CD4-positive, alpha-beta T cell treated with Interleukin-12 subunit alpha and Interleukin-12 subunit beta, for 1 hour (primary cell): ENCODE measurements at places on chromosomes 6 and 20.

DNA sequence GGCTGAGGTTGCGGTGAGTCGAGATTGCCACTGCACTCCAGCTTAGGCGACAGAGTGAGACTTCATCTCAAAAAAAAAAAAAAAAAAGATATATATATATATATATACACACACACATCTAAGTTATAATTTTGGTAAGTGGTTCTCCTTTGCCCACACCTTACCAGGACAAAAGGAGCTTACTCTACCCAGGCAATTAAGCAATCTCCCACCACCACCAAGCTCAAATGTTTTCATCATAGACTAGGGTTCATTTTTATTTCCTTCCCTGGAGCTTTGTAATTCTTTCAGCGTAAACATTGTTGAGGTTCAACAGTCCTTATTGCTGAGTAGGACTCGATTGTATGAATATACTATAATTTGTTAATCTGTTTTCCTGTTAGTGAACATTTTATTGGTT, 23.5 kb downstream of the AMD1 start:
- DNase-seq, result no peak

GRCh38 chr20:22575087-22575721, 9.2 kb downstream of the FOXA2 start:
- no peak for DNase-seq

DNA sequence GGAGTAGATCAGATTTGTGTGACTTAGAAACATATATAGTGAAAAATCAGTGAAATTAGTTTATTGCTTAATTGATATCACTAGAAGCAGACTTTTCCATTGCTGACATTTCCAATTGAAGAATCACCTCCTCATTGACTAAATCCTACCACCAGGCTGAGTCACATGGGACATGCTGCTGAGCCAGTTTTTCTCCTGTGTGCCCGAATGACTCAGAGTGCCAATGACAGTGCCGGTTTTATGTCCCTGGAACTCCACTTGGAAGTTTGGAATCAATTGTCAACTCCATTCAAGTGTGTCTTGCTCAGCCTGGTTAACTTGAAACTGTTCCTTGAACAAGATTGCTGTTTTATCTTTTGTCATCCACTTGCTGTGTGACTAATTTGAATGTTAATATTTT, 316.1 kb upstream of the PRDM1 start:
- no peak for DNase-seq

DNA sequence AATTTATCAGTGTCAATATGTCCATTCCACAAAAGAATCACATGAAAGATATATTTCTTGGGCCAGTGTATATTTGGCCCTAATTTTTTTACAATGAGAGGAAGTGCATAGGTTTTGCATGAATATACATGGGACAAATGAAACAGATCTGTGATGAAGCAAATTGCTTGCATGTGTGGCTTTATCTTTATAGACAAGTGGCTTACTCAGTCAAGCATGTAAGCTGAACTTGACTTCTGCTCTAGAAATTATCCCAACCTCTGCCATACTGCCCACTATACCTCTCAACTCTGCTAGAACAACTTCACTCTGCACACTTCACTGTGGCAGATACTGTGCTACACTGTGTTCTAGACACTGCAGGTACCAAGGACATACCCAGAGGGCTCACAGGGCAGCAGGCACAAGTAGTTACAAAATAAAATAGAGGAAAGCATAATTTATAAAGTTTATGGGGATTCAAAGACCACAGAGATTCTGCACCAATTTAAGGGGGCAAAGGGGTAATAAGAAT, 349.2 kb upstream of the HSF2 start:
- DNase-seq, result no peak

DNA sequence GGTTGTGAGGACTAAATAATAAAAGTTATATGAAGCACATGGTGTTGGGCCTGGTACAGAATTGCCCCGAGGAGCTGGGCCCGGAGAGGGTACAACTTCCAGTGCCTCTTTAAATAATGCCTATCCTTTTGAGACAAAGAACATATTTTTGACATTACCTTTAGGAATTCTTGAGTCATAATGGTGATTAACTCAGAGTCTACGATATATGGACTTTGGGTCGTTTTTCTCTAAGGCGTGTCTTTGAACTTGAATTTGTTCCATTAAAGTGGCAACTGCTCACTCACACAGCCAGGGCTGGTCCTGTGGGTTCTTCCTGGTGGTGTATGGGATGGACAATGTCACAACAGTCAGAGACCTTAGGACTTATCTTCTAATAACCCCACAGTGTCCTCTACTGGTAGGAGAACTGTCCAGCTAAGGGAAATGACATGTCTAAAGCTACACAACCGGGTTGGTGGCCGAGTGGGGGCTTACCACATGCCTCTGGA, 106.5 kb downstream of the CDC5L start:
- no peak for DNase-seq

DNA sequence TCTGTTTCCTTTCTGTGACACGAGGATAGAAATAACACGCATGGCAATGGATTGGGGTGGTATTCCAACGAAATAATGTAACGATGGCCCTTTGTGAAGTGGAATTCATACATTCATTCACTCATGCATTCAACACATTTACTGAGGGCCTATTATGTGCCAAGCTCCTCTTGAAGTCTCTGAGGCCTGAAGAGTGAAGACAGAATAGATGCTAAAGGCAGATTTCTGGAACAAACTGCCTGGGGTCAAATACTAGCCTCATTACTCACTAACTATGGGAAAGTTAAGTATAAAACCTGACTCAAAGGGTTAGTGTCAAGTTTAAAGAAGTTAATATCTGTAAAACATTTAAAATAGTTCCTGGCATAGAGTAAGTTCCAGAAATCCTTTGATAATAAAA, 279.6 kb upstream of the SULF2 start:
- no peak for DNase-seq

DNA sequence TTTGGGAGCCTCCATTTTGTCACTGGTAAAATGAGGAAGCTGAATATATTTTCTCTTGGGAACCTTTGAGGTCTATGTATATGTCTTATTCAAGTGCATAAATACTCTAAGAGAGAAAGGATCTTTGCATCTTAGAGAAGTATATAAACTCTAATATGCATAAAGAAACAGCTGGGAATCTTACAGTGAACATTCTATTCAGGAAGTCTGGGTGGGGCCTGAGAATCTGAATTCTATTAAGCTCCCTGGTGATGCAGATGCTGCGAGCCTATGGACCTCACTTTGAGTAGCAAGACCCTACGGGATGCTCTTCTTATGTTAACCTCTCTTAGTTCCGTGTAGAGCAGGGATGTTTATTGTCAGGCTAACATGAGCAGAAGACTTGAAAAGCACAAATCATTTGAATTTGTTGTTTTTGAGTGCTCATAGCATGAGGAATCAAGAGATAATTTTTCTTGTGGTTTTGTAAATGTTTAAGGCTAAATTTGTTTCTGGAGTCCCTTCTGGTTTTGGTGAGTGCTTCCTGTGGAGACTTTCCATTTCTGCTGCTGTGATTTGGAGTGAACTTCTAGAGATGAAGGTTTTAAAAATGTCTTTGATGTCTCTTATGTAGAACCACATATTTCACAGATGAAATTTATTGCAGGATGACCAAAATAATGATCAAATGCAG, 281.2 kb upstream of the JAG1 start:
- no peak for DNase-seq

- peak; percentile 71 for DNase-seq
Measured at GRCh38 chr6:43723737-43724295, 36.2 kb upstream of the MRPS18A start.

DNA sequence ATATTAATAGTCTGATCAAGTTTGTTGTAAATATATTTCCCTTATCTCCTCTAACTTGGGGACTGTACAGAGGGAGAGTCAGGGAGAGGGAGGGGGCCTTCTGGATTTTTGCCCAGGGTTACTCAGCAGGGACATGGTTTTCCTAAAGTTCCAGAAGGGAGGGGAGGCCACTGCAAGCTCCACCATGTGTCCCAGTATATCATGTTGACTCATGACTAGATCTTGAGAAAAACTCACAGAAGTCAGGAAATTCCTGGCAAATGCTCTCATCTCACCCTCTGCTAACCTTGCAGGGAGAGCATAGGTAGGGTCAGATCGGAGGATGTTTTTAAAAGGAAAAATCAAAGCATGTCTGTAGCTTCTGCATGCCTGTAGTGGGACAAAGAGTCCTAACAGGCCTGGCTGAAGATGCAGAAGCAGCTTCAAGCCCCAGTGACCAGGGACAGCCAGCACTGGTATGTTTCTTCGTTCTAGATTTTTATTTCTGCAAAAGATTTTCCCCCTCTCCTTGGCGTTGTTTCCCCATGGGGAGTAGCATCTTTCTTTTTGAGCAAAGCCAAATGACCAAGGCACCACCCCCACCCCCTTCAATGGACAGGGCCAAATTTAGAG, 272.9 kb upstream of the SUPT3H start:
- DNase-seq, result no peak

- peak; percentile 95 for DNase-seq
Measured at GRCh38 chr6:159106627-159107241, 61.9 kb upstream of the TAGAP start.

GRCh38 chr20:663315-664090, 10.5 kb upstream of the SRXN1 start:
- no peak for DNase-seq

DNA sequence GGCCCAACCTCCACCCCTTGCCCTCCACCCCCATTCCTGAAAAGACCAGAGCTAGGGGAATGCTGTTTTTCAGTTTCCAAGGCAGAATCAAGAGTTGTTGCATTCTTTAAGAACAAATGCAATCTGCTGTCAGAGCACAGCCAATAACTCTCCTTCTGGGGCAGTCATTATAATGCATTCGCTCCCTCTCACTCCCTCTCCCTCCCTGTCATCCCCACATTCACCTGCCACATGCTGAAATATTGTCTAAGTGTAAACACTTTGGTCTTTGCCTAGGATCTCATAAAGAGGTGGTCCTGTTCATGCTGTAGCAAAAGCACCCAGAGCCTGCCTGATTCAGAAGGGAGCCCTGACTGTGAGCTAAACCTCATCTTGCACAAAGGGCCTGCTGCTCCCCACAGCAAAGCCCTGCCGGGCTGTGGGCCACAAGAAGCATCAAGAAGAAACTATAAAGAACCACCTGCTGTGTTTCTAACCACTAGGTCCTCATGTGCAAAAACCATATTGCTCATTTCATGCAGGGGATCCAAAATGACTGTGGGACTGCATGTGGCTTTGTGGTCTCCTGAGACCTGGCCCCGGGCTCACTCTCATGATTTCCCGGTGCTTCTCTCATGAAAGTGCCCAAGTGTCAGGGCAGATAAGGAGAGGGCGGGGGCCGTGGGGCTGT, 85.6 kb downstream of the GPR6 start:
- DNase-seq, result no peak

DNA sequence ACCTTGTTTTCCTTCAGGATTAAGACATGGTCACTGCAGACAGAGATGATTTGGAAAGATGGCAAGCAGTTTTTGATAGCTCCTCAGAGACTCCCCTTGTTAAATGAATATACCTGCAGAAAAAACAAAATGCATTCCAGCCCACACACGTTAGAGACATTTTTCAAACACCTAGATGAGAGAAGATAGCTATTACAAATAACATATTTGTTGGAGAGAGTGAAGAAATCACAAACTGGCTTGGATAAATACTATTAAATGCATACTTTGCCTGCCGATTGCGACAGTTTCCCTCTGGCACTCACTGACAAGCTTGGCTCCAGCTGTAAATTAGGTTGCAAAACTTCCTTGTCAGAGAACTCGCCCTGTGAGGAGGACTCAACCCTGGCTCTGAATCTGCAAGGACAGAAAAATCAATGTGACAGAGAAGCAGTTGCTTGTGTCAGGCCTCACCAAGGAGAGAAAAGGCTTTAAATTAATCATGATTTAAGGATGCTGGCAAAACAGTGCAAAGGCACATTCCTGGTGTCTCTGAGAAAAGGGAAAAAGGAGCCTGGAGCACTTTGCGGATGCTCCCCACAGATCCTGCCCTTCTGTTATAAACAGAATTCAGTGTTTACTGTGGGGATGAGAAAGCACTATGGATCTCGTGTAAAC, 423.7 kb upstream of the MARCKS start:
- DNase-seq, result no peak
